Stimulated activated naive B cell treated with anti-CD40 and anti-IgM and Interleukin-4, amounts not matched to agents 10 μg/mL and 1 μg/mL and 100 μg/mL, for 72 hours (primary cell): ENCODE measurements at places on chromosomes 5 and 9.

DNA sequence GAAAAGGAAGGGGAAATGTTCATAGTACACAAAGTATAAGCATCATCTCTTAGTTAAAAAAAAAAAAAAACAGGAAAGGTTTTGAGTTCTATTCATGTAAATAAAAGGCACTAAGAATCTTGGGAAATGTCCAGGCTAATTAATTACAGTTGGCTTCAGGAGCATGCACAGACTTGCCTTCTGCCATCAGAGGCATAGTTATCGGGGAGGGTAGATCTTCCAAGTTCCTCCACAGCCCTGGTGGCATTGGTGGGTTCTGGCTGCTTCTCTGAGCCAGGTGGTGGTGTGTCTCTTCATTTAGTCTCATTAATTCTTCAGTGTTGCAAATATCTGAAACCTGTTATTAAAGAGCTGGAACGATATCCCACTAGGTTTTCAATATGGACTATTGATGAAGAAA lies 85.2 kb downstream of the TMEM252 start:
- H3K4me3 ChIP-seq, result no peak overlapping the region
- no peak for DNase-seq
- no peak overlapping the region for H3K27ac ChIP-seq
- peaks cover 6% of the 10 kb centered on the region for H3K4me1 ChIP-seq
- peaks cover 13% of the 10 kb centered on the region for H3K27me3 ChIP-seq

DNA sequence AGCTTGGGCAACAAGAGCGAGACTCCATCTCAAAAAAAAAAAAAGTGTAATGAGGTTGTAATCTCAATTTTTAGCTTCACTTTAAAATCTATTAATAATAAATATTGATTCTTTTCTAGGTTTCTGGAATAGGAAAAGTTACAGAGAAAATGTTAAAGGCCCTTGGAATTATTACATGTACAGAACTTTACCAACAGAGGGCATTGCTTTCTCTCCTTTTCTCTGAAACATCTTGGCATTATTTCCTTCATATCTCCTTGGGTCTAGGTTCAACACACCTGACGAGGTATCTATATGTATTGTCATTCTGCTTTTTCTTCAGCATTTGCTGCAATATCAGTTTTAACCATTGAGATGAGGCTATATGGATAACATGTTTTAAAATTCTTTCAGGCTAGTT lies 26.6 kb upstream of the ANKDD1B start:
- no peaks in the 10 kb centered on the region for H3K4me1 ChIP-seq
- no peak overlapping the region for H3K27ac ChIP-seq
- peaks cover 23% of the 10 kb centered on the region for H3K36me3 ChIP-seq
- no peaks in the 10 kb centered on the region for H3K27me3 ChIP-seq
- DNase-seq, result no peak
- H3K4me3 ChIP-seq, result no peak overlapping the region

GRCh38 chr9:70263421-70263820 lies 4.6 kb downstream of the SMC5 start:
- H3K27me3 ChIP-seq, result no peaks in the 10 kb centered on the region
- H3K4me3 ChIP-seq, result no peak overlapping the region
- H3K27ac ChIP-seq, result peak overlapping the region; percentile 20
- H3K36me3 ChIP-seq, result peaks cover 43% of the 10 kb centered on the region

DNA sequence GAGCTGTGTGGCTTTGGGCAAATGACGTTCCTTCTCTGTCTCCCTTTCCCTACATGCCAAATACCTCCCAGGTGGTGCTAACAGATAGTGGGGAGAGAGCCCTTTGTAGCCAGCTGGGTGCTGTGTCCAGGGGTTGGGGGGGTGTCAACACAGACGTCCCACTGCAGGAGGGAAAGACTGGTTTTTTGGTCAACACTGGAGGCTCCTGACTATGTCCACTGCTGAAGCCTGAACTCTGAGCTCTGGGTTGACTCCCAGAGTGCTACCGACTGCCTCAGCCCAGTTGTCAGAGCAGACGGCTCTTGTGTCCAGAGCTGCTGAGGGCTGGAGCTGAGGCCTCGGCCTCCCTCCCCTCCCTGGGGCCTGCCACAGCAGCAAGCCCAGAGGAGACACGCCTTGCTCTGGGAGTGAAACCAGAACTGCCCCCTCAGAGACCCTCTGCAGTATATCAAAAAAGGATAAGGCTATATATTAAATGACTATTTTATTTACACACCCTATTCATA lies 14.8 kb upstream of the SLC25A51 start:
- H3K4me1 ChIP-seq, result peaks cover 1% of the 10 kb centered on the region
- H3K27ac ChIP-seq, result no peak overlapping the region
- no peak overlapping the region for H3K4me3 ChIP-seq
- DNase-seq, result no peak
- H3K36me3 ChIP-seq, result no peaks in the 10 kb centered on the region

DNA sequence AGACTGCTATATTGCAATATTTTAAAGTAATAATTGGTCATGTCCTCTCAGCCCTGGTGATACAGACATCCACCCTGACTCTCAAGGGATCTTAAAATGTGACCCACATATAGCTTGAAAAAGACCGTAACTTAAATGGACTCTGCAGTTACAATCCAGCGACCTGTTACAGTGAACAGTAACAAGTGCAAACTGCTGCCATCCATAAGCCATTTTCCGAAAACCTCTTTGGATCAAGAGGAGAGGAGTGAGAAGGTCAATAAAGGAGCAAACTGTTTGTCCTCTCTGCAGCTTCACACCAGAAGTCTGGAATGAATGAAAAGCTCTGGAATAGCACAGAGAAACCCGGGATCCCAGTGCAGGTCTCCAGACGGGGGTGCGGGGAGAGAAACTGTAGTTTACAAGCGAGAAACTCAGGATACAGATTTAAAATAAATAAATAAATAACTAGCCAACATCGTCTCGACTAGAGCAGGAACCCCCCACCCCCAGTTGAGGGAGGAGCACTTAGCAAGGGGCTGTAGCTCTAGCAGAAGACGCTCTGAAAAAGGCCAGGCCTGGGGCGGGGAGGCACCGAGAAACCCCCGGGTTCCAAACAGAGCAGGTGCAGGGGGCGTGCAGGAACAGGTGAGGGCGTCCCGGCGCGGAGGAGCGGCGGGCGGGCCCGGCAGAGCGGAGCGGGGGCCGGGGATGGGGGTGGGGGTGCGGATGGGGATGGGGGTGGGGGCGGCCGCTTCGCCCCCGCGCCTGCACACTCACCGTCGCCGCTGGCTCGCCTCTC lies 572 bp downstream of the ZDHHC21 start:
- peak overlapping the region; percentile 93 for H3K4me3 ChIP-seq
- H3K27me3 ChIP-seq, result peaks cover 6% of the 10 kb centered on the region
- DNase-seq, result peak; percentile 33
- H3K4me1 ChIP-seq, result peaks cover 33% of the 10 kb centered on the region
- H3K36me3 ChIP-seq, result peaks cover 18% of the 10 kb centered on the region
- H3K27ac ChIP-seq, result peak overlapping the region; percentile 96

DNA sequence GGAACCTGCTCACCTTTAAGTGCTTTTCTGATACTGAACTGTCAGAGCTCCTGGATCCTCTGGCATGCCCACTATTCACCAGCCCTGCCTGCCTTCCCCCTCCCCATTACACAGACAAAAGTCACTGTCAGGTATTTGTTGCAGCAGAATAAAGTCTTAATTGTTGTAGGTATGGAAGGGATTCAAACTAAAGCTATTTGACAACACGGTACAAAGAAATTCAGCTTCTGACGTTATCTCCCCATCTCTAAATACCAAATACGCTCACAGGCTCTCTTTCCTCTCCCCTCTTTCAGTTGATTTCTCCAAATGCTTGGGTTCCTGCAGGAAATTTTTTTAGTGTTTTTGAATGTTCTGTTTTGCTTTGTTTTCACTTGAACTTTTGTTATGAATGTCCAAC lies 9.3 kb upstream of the TGFBR1 start:
- no peak overlapping the region for H3K27ac ChIP-seq
- no peak overlapping the region for H3K4me3 ChIP-seq
- peaks cover 4% of the 10 kb centered on the region for H3K36me3 ChIP-seq
- DNase-seq, result no peak
- no peaks in the 10 kb centered on the region for H3K4me1 ChIP-seq
- H3K27me3 ChIP-seq, result no peaks in the 10 kb centered on the region

- H3K4me3 ChIP-seq, result no peak overlapping the region
- no peak for DNase-seq
- H3K36me3 ChIP-seq, result no peaks in the 10 kb centered on the region
- no peak overlapping the region for H3K27ac ChIP-seq
Measured at GRCh38 chr5:2299388-2300220, 416.9 kb upstream of the IRX4 start.

- H3K27ac ChIP-seq, result no peak overlapping the region
- H3K4me1 ChIP-seq, result peaks cover 33% of the 10 kb centered on the region
- H3K4me3 ChIP-seq, result peak overlapping the region; percentile 8
Measured at GRCh38 chr5:87113861-87114260, 153.8 kb upstream of the RASA1 start.

GRCh38 chr5:94645053-94645452 lies 26.6 kb downstream of the SLF1 start:
- DNase-seq, result no peak
- H3K4me1 ChIP-seq, result no peaks in the 10 kb centered on the region
- no peak overlapping the region for H3K27ac ChIP-seq
- no peaks in the 10 kb centered on the region for H3K27me3 ChIP-seq
- H3K36me3 ChIP-seq, result peaks cover 23% of the 10 kb centered on the region
- no peak overlapping the region for H3K4me3 ChIP-seq

- no peak overlapping the region for H3K27ac ChIP-seq
- H3K4me1 ChIP-seq, result peaks cover 4% of the 10 kb centered on the region
Measured at GRCh38 chr5:170486371-170486770, 17.4 kb upstream of the KCNIP1 start.

DNA sequence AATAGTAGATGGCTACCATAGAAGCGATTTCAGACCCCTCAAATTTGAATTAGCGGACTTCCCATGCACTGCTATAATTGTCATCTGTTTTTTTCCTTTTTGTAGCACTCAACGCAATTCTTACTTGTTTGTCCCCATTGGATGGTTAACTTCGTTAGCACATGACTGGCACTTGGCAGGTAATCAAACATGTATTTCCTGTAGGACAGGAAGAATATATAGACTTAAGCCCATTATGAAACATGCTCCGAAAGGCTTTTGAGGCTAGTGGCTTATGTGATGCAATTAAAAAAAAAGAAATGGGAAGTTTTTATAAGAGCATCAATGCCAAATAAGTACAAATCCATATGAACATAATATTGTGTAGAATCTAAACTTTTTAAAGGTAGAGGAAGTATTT lies 301.2 kb downstream of the PSAT1 start:
- H3K36me3 ChIP-seq, result peaks cover 3% of the 10 kb centered on the region
- H3K27ac ChIP-seq, result no peak overlapping the region
- no peak overlapping the region for H3K4me3 ChIP-seq
- DNase-seq, result no peak
- H3K27me3 ChIP-seq, result peaks cover 44% of the 10 kb centered on the region

DNA sequence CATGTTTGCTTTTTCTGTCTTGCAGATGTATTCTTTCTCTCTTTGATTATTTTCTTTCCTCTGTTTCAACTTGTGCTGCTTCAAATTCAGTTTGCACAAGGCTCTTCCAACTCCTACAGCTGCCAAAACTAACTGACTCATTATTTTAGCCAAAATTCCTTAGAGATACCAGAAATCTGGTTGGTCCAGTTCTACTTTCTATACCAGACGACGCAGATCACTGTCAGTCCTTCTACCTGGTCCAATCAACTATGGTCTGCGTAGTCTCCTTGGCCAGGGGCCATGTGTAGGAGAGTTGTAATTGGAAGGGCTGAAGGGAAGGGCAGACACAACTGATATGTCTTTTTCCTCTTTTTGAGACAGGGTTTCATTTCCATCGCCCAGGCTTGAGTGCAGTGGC lies 51.9 kb upstream of the JAK2 start:
- no peak overlapping the region for H3K4me3 ChIP-seq
- H3K36me3 ChIP-seq, result peaks cover 3% of the 10 kb centered on the region
- H3K27ac ChIP-seq, result no peak overlapping the region
- H3K4me1 ChIP-seq, result peaks cover 45% of the 10 kb centered on the region
- DNase-seq, result no peak

DNA sequence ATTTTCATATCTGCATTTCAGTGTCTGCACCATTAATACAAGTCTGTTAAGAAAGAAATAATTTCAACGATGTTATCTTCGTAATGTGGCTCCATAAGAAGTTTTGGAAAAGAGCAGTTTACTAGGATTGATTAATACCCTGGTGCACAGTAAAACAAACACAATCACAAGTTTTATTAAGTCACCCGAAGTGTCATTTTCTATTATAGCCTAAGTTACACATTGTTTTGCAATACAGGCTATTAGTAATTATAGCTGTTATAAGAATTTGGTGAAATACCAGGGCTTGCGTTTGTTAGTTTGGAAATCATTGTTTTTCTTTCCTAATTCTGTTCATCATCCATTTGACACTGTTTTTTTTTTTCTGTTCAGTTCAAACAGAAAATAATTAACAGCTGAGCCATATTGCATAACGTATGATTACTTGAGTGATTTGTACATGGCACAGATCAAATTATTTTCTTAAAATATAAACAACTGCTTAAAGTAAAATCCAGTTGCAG lies 30.6 kb downstream of the LVRN start:
- H3K4me3 ChIP-seq, result no peak overlapping the region
- H3K4me1 ChIP-seq, result no peaks in the 10 kb centered on the region
- no peaks in the 10 kb centered on the region for H3K36me3 ChIP-seq

DNA sequence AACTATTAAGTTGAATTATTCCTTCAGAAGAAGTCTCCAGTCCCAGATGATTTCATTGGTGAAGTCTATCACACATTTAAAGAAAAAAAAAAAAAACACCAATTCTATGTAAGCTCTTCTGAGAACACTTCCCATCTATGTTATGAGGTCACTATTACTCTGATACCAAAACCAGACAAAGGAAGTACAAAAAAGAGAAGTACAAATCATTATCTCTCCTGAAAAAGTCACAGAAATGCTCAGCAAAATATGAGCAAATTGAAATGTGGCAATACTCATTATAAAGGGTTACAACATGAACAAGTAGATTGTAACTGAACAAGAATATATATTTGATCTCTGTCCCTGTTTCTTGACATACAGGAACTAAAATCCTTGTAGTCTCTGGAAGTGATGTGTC lies 280.4 kb downstream of the TLE1 start:
- peaks cover 9% of the 10 kb centered on the region for H3K27me3 ChIP-seq
- no peaks in the 10 kb centered on the region for H3K36me3 ChIP-seq
- no peak overlapping the region for H3K27ac ChIP-seq
- no peak overlapping the region for H3K4me3 ChIP-seq
- DNase-seq, result no peak

DNA sequence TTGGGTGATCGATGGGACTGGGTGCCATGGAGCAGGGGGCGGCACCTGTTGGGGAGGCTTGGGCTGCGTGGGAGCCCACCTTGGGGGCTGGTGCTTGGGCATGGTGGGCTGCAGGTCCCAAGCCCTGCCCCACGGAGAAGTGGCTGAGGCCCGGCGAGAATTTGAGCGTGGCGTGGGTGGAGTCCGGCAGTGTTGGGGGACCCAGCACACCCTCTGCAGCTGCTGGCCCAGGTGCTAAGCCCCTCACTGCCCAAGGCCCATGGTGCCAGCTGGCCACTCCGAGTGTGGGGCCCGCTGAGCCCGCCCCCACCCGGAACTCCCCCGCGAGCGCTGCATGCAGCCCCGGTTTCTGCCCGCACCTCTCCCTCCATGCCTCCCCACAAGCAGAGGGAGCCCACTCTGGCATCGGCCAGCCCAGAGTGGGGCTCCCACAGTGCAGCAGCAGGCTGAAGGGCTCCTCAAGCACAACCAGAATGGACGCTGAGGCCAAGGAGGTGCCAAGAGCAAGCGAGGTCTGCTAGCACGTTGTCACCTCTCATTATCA lies 1178.6 kb upstream of the CDH10 start:
- no peaks in the 10 kb centered on the region for H3K27me3 ChIP-seq
- no peak overlapping the region for H3K27ac ChIP-seq
- H3K4me1 ChIP-seq, result no peaks in the 10 kb centered on the region
- no peaks in the 10 kb centered on the region for H3K36me3 ChIP-seq
